Activated naive CD4-positive, alpha-beta T cell (primary cell): ENCODE measurements at places on chromosomes 2 and 18.

GRCh38 chr2:88187038-88187676 lies 17.0 kb downstream of the THNSL2 start:
- DNase-seq = no peak

DNA sequence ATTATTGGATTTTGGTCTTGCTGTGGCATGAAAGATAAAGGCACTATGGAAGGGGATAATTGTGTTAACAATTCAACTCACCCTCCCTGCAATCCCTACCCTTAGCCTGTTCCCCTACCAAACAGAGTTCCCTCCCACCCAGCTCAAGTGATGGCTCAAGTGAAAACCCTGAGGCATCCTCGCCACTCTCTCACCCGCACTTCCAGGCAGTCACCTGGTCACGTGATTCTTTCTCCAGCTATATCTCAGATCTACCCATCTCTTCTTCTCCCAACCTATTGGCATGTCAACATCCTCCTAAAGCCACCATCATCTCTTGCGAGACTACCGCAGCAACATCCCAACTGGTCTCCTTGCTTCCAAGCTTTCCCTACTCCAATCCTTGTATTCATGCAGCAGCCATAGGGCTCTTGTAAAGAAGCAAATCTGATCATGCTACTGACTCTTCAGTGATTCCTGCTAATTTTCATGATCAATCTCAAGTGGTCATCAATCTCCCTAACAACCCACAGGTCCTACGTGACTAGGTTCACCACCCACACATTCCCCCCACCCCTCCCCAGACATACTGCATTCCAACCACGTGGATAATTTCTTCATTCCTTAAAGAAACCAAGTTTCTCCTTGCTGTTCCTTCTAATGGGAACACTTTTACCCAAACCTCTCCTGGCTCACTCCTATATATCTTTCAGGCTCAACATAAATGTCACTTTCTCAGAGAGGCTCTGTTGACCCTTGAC lies 66.7 kb downstream of the MBD2 start:
- no peak for DNase-seq

GRCh38 chr2:46315103-46315890 lies 18.1 kb downstream of the EPAS1 start:
- DNase-seq = no peak

GRCh38 chr2:201880993-201881611 lies 74.8 kb downstream of the CDK15 start:
- DNase-seq = no peak

DNA sequence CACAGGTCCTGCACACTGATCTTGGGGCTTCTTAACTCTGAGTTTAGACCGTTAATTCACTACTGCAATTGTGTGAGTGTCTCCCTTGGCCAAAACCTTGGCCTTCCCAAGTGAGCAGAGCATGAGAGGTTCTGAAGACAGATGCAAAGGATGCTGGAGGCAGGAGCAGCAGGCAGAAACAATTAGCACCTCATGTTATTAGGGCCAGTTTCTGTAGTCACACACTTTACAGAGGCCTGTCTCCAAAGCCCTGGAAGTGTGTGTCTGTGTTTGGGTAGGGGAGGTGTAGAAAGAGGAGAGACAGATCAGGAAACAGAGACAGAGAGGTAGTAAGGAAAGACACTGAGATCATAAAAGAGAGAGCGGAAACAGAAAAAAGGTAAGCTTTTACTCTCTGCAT lies 533.8 kb downstream of the TMEM182 start:
- DNase-seq = no peak

DNA sequence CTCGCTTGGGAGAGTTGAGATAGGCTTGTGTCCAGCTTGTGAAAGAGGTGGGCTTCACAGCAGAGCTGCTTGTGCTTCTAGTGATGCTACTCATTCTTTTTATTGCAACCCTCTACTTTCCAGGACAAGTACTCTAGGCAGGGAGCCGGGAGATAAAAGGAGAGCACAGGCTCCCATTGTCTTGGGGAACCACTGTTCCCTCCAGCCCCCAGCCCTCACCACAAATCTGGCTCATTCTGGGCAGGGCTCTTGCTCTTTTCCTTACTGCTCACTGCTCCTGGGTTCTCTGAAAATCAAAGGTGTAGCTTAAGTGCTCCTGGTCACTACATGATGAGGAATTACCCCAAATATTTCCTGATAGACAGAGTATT lies 81.4 kb downstream of the CABYR start:
- DNase-seq = no peak

GRCh38 chr2:236612737-236613136 lies 43.1 kb downstream of the ACKR3 start:
- no peak for DNase-seq

DNA sequence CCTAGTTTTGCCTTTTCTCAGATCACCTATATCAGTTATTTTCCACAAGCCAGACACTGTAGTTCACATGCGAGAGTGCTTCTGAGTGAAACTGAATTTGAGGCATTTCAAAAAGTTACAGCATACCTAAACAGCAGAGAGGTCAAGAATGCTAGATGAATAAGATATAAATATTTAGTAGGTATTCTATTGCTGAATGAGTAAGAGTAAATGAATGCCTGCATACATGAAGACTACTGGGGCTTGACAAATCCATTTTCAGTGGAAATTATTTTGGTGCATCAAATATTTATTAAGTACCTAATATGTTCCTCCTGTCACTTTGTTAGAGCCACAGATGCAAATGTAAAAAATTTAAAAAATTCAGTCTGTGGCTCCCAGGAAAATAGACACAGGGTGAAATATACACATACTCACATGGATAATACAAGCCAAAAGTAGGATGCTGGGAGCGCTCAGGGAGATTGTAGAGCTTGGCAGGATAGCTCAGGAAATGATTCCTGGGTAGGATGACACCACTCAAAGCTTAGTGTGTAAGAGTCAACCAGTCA lies 27.6 kb upstream of the CDC42EP3 start:
- no peak for DNase-seq

- no peak for DNase-seq
Observed at GRCh38 chr2:26299471-26300101, 46.4 kb upstream of the SELENOI start.

- DNase-seq = no peak
Observed at GRCh38 chr2:128735296-128735960, 416.8 kb upstream of the HS6ST1 start.

- DNase-seq = no peak
Observed at GRCh38 chr2:235812185-235812665, 318.4 kb downstream of the AGAP1 start.
